CD8-positive, alpha-beta T cell (primary cell): ENCODE measurements at places on chromosomes 12 and 14.

GRCh38 chr14:67999290-67999689, 179.7 kb downstream of the RAD51B start:
- DNase-seq = no peak

DNA sequence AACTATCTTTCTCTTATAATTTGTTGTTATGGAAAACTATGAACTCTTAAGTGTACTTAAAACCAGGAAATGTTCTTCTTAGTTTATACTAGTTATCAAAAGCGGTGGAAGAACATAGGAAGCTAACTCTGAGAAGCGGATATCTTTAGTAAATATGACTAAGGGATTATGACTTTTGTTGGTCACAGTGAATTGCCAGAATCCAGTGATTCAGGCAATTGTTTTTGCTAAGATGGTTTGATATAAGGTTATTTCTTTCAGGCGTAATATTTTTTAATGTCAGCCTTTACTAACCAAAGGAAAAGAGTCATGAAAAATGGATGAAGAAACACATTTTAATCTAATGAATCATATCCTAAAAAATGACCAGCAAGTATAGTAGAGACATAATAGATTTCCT, 473.5 kb downstream of the FOXG1 start:
- DNase-seq = no peak

GRCh38 chr12:102021540-102022246, 40.1 kb downstream of the WASHC3 start:
- DNase-seq = no peak

- no peak for DNase-seq
These were observed 350.6 kb downstream of the DPF3 start for GRCh38 chr14:72543341-72543740.

DNA sequence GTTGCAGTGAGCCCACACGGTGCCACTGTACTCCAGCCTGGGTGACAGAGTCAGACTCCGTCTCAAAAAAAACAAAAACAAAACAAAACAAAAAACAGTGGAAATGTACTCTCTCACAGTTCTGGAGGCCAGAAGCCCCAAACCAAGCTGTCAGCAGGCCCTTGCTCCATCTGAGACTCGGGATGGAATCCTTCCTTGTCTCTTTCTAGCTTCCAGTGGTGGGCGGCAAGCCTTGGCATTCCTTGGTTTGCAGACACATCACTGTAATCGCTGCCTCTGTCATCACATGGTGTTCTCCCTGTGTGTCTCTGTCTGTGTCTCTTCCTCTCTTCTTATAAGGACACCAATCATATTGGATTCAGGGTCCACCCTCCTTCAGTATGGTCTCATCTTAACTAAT, 6.4 kb downstream of the TNS2 start:
- DNase-seq = no peak

GRCh38 chr14:39666386-39666785, 234.2 kb upstream of the FBXO33 start:
- no peak for DNase-seq

- DNase-seq = no peak
These were observed 66.3 kb upstream of the SOX5 start for GRCh38 chr12:24015833-24016160.

GRCh38 chr12:34347367-34347766, 325.1 kb downstream of the ALG10 start:
- no peak for DNase-seq

DNA sequence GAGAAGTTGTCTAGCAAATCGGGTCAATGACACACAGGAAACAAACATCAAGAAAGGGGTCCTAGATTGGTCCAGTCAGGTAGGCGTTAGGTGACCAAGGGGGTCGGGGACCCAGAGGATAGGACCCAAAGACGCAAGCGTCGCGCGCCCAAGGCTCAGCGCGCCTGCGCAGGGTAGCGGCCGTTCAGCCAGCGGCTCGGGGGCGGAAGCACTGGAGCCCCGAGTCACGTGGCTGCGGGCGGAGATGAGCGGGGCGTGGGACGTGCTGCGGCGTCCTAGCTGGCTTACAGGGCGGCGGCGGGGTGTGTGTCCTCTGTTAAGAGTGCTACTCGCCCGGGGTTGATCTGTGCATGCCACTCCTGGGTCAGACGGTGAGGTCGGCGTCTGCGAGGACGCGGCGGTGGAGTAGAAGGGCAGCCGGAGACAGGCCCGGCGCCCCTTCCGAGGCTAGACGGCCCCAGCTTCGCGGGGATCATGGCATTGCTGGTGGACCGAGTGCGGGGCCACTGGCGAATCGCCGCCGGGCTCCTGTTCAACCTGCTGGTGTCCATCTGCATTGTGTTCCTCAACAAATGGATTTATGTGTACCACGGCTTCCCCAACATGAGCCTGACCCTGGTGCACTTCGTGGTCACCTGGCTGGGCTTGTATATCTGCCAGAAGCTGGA, at the start of gene SLC35E3:
SLC35E3 (plus strand) TSS at position 273 of the 668 bp plus-strand sequence; CDS start at position 475, 202 bp downstream.
- peak; percentile 86 for DNase-seq

DNA sequence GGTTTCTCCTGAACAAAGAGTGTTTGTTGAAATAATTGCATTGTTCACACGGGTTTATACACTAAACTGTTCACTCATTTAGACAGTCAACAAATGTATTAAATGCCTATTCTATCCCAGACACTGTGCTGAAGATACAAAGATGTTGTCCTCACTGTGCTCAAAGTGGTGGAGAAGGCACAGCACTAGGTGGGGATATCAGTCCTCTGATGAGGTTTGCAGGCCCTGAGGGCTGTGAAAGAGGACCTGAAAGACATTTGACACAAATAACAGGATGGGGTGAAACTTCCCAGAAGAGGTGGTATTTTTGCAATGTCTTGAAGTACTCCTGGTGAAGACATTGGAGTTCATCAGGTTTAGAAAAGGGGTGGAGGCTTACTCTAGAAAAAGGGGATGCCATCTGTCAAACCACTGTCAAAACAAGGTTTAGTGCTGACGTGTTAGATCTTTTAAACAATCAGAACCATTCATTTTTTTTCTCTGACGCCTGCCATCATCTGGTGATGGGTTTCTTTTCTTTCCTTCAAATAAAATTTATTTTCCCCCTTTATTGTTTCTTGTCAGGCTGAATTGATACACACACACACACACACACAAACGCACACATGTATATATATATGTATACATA, 69.5 kb downstream of the ACSS3 start:
- no peak for DNase-seq

- no peak for DNase-seq
These were observed 158.8 kb upstream of the PRMT8 start for GRCh38 chr12:3332188-3332587.

- DNase-seq = no peak
These were observed 44.5 kb downstream of the FOXA1 start for GRCh38 chr14:37550511-37550910.

GRCh38 chr14:90814806-90815571, 1.2 kb downstream of the TTC7B start:
- DNase-seq = no peak
